Upper lobe of right lung (tissue), 1 donor: ENCODE measurements at places on chromosomes 11 and 22.
A peak's percentile ranks its signal among the peaks of the same experiment; 100 is the strongest.

DNA sequence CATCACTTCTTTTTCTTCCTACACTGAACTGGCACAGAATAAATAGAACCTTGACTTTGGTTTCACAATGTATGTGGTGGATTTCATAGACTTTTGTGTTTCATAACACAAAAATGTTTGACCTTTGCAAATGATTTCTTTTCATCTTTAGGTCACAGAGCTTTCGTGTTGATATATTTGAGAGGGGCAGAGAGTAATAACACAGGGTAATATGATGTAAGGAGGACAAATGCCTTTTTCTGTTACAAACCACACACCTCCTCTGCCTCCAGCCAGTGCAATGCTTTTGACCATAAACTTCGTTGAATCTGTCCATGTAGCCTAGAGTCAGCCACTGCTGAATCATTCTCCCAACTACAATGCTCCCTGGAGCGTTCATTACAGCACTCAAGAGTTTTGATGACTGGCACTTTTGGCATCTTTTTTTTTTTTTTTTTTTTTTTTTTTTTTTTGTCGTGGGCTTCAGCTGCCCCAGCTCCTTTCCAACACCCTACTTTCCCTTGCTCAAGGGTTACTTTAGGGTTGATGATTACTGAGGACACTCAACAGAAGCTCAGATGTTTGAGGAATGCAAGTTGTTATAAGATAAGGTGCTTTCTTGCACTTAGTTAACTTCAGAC lies 11.4 kb upstream of the CAT start:
- no peak for DNase-seq

- DNase-seq = no peak
These were observed 198.3 kb upstream of the PLET1 start for GRCh38 chr11:112459001-112459400.

DNA sequence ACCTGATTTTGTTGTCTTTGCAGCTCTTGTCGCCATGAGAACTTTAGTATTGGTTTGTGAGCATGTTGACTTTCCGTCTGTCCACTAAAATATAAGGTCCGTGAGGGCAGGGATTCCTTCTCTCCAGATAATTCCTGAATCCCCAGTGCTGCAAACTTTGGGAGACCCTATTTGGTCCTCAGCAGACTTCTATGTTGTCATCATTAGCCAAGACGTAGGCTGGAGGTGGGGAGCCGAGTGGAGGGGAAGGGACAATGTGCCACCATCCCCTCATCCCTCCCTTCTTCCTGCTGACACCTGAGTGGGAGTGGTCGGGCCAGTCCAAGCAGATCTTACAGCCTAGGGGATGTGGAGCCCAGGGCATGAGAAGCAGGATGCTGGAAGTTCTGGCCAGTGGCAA lies 690.6 kb downstream of the TBC1D22A start:
- no peak for DNase-seq

GRCh38 chr11:117823294-117823945 lies 1.1 kb downstream of the FXYD2 start:
- peak; percentile 67 for DNase-seq

DNA sequence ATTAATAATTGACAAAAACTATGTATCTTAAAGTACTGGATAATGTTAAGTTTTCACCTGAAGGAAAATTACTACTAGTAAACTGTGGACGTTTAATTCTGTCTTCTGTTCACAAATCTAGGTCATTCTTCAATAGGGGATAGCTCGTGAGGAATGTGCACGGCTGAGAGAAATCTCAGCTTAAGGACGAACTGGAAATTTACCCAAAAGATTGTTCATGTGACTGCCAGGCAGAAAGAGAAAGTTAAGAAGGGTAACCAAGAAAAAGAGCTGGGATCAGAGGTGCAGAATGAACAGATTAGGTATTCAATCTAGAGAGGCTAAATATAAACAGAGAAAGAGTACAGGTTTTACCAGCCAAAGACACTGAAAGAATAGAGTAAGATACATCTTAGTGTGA lies 245.3 kb downstream of the CASP12 start:
- no peak for DNase-seq

DNA sequence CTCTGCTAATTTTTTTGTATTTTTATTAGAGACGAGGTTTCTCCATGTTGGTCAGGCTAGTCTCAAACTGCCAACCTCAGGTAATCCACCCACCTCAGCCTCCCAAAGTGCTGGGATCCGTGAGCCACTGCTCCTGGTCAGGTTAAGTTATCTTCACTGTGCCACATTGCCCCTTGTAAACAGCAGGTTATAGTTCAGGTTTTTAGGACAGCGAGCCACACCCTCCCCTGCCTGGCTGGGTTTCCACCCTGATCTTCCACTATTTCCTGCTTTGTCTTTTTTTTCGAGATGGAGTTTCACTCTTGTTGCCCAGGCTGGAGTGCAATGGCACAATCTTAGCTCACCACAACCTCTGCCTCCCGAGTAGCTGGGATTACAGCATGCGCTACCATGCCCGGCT lies 16.1 kb downstream of the ACO2 start:
- DNase-seq = no peak

DNA sequence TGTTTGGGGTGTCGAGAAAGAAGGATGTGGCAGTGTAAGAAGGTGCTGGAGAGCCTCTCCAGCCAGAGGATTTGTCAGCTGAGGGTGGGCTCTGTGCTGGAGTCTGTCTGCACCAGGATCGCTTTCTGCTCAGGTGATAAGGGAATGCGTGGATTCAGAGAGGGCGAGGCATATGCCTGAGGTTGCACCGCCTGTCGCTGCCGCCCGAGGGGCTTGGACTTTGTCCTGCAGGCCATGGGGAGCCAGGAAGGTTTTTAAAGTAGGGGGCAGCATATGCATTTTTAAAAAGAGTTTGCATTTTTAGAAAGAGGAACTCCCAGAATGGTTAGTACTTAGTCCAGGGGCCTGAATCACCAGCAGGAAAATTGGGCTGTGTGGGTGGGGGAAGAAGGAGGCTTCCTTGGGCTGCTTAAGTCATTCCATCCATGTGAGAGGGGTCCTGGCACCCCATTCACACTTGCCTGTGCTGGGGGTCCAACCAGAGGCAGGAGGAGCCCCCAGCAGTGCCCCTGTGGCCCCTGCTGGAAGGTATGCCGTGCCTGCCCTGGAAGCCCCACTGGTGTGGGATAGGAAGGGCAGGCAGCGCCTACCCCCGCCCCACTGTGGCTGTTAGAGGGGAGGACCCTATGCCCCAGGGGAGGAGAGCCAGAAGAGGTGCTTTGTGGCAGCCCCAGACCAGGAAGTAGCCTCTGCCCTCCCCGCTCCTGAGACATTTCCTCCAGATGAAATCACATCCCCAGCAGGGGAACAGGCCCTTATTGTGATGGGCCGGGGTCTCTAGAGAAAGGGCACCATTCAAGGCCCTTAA lies 35.8 kb upstream of the MYRF start:
- DNase-seq = no peak

GRCh38 chr11:9446230-9446629 lies 14.6 kb upstream of the ZNF143 start:
- no peak for DNase-seq

DNA sequence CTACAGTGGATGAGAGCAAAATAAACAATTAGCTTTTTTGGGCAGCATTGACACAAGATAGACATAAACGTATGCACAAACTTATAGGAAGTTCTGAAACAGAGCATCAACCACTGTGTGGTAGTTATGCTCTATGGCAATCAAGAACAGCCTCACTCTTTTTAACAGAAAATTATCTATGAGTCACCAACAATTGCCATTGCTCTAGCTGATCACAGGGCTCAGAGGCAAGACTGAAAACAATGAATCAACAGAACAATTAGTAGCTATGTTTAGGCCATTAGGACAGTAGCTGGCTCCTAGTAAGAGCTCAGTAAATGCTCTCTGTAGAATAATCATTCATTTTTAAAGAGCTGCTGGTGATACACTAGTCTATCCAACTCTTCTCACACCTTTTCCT lies 34.9 kb upstream of the PICALM start:
- no peak for DNase-seq

DNA sequence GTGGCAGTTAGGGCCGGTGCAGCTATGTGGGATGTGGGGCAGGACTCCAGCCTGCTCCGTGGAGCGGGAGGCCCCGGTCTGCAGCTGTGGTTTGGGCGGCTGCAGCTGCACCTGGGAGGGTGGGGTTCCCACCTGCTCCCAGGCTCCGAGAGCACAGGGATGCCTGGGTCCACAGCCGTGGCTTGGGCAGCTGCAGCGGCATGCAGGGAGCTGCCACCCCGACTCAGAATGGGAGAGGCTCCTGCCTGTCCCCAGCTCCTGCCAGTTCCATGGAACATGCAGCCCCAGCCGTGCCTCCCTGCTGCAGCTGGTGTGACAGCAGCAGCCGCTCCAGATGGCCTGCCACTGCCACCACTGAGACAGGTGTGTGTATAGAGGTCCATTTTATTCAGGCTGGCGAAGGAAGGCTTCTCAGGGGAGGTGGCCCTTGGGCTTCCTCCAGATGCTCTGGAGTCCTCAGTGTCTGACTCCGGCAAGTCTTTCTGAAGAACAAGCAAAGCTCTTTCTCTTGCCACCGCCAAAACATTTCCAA lies 21.8 kb upstream of the UPK3A start:
- no peak for DNase-seq

GRCh38 chr11:117910941-117911655 lies 18.1 kb downstream of the TMPRSS13 start:
- no peak for DNase-seq

- DNase-seq = no peak
These were observed 100.0 kb downstream of the PTPRJ start for GRCh38 chr11:48080301-48080861.

- peak; percentile 66 for DNase-seq
These were observed 160.4 kb downstream of the BRD1 start for GRCh38 chr22:49667236-49667635.

- no peak for DNase-seq
These were observed 197.8 kb upstream of the SORL1-AS1 start for GRCh38 chr11:121650351-121651256.

DNA sequence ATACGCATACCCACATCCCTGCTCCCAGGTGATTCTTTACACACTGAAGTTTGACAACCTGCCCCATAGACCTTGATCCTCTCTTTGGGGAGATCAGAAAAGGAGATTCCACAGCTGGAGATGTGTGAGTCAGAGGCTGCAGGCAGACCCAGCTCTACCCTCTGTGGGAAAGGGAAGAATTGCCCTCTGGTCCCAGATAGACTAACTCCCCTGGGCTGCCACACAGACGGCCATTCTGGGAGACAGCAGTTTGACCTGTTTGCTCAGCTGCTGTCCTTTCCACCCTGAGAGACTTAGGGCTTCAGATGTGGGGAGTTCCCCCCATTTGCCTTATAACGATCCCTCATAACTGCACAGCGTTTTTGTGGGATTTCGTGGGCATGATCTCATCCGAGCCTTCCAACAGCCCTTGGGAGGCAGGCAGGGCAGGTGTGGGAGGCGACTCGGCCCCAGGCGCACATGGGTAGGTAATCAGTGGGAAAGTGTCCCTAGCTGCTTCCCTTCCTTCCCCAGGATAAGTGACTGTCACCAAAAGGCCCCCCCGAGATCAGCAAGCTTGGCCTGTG lies 14.1 kb downstream of the FAM83F start:
- DNase-seq = no peak

- peak; percentile 51 for DNase-seq
These were observed 305.1 kb downstream of the CTTN start for GRCh38 chr11:70703141-70704064.

DNA sequence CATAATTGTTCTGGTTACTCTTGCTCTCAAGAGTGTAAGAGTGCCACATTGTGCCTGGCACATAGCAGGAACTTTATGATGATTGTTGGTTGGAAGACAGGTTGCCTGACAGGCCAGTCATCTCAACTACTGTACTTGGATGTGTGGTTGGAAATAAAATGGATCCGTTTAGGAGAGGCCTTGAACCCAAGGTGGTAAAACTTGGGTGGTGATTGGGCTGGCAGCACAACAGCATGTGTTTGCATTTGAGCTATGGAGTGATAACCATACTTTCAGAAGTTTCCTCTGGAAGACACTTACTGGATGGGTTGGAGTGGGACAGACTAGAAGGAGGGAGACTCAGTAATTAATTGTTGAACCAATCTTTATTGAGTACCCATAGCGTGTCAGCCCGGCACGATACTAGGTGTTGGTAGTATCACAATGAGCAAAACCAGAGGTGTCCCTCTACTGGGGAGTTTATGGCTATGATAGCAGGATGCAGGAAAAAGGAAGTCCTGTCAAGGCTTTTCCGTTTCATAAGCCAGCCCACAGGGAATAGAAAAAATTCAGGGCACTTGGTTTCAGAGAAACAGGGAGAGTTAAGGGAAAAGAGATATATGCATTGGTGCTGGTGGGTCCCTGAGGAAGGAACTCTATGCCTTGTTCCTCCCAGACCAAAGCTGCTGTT lies 3.1 kb upstream of the TMEM109 start:
- DNase-seq = no peak

DNA sequence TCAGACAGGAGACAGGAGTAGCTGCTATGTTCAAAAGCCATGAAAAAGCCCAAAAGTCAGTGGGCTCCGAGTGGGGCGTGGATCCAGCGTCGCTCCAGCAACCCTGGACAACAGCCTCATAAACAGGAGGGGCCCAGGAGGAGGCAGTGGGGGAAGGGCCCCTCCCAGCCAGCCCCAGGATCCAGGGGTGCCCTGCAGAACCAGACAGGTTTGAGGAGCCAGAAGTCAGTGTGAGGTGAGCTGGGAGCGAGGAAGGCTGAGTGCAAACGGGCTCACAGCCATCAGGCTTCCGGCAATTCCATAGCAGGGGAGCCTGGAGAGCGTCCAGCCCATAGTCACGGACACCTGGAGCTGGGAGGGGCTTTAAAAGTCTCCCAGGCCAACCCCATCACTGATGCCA lies 217.7 kb downstream of the MN1 start:
- DNase-seq = no peak

DNA sequence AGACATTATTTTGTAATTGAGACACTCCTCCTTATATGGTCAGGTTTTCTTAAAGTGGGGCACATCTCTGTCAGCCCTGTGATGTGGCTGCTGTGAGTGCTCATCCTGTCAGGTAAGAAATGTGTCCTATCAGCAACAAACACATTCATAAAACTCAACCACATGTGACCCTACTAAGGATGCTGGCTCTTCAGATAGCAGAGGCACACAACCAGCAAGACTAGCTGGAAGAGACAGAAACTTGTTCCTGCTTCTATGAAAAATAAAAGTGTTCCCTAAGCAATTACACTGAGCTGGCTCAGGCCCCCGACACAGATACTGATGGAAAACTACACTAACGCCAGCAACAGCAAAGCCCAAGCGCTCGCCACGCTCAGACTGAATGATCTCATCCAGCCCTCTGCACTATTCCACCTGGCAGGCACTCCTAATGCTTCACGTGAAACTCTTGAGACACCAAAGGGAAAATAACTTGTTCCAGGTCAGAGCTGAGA lies 49.8 kb upstream of the CYP2D6 start:
- DNase-seq = no peak

- peak; percentile 68 for DNase-seq
These were observed at the start of gene KCNA4 for GRCh38 chr11:30016588-30017363. Gene KCNA4 (minus strand): TSS chr11:30017030. CDS start chr11:30012678, 4,352 bp downstream.

DNA sequence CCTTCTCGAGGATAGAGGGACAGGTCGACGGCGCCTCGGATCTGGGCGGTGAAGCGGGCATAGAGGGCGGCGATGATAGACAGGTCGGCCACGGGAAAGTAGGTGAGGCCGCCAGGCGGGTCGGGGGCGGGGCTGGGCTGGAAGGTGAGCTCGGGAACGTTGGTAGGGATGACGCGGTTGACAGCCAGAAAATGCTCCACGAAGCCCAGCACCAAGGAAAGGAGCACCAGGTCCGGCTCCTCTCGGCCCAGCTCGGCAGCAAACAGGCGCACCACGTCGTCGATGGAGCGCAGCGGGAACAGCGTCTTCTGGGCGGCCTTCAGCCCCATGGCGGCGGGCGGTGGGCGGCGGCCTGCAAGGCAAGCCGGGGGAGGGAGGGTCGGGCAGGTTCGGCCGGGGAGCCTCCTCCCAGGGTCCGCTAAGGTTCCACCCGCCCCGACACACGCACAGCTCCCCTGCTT lies 540 bp downstream of the MEN1 start:
- DNase-seq = no peak

GRCh38 chr11:11898648-11899047 lies 56.9 kb downstream of the USP47 start:
- no peak for DNase-seq
